ENCODE measurements at places on chromosomes 3 and 15.

DNA sequence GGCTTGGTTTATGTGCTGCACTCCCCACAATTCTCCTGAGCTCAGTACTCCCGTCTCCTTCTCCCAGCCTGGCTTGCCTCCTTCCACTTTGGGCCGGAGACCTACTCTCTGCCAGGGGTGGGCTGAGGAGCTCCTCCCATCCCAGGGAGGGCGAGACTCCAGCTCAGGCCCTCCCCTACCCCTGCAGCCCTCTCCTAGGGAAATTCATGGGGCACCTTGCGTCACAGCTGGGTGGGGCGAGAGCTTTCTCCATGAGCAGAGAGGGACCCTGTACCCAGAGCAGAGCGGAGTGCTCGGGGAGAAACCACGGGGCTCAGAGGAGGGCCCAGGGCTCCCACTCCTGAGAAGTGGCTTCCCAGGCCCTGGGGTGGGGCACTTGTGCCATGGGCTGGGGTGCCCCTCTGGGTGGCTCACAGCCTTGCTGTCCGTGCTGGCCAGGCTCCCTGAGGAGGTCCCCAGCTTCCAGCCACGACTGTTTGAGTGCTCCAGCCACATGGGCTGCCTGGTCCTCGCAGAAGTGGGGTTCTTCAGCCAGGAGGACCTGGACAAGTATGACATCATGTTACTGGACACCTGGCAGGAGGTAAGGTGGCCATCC, 13.3 kb downstream of the VILL start:
- no peak for ATAC-seq

DNA sequence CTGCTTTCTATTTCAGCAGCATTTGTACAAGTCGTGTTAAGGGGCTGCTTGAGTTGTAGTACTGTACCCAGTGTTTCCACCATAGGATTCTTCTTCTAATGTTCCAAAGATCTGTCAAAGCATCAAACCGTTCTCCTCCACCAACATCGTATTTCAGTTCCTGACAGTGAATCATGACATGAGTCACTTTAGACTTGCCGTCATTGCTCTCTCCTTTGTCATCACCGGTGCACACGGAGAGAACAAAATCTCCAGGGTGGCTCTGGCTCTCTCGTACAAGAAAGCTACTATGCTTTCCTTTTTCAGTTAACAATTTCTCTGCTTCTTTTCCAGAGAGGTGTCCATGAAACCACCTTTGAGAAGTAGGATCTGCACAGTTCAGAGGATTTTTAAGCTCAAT, 270.9 kb upstream of the CCDC54 start:
- no peak for ATAC-seq

DNA sequence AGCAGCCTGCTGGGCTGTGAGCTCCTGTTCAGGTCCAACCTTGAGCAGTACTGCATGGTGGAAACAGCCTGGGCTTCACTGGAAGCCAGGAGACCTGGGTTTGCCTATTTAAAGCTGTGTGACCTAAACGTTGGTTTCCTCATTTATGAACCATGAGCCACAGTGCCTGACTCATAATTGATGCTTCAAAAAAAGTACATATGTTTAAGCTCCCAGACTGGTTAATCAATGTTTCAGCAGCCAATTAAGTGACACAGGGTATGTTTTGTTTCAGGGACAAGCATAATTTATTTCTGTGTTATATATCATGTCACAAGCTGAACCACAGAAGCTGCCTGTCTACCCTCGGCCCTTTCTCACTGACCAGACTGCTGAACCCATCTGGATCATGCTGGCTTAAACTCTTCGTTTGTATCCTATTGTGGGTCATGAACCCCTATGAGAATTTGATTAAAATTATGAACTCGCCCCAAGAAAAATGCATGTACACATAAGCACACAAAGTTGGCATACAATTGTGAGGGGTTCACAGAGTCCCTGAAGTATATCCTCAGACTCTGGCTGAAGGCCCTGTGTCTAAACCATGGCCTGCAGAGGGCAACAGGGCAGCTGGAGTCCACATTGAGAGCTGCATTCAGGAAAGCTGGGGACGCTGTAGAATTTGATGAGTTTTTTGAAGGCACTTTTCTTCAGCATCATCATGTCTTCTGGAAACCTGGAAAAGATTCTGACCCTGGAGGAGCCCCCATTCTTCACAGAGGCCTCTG, 23.7 kb downstream of the HDC start:
- ATAC-seq = no peak

- ATAC-seq = no peak
Observed at GRCh38 chr3:58287354-58287753, 18.7 kb upstream of the RPP14 start.

GRCh38 chr3:192842138-192842537, 75.5 kb downstream of the MB21D2 start:
- no peak for ATAC-seq

- no peak for ATAC-seq
Observed at GRCh38 chr3:16200411-16200810, 25.9 kb downstream of the GALNT15 start.

DNA sequence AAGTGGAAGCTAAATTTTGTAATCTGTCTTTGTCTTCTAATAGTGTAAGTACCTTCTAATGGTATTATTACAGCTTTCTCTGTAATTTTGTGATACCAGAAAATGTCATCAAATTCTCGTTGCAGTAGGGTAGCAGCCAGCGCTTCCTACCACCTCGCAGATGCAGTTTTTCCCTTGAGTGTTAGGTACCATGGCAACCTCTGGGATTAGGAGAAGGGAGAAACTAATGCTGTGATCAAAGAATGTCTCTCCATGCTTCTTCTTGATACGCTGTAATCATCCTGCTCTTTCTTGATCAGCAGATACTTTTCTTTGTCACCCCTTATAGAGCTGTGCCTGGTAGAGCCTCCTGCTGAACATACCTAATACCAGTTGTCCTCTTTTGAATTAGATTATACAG, 27.7 kb downstream of the SRP14 start:
- no peak for ATAC-seq

GRCh38 chr3:46990573-46991374, 11.3 kb downstream of the NBEAL2 start:
- ATAC-seq = peak; percentile 78

DNA sequence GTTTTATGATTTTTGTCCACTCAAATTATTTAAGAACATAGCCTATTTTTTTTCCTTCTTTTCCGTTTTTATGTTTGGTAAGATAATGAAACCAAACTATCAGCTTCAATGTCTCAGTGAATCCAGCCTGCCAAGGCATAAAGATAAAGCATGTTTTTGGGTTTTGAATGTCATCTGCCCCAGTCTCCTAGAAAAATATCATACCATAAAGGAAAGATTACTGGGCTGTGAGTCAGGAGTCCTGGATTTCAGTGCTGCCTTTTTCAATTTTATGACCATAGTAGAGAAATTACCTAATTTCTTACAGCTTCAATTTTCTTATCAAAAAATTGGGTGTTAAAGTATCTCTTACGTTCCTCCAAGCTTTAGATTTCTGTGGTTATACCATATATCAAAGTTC, 87.5 kb downstream of the GAP43 start:
- ATAC-seq = no peak

- ATAC-seq = no peak
Observed at GRCh38 chr3:78398401-78398800, 1358.5 kb downstream of the ROBO2 start.

DNA sequence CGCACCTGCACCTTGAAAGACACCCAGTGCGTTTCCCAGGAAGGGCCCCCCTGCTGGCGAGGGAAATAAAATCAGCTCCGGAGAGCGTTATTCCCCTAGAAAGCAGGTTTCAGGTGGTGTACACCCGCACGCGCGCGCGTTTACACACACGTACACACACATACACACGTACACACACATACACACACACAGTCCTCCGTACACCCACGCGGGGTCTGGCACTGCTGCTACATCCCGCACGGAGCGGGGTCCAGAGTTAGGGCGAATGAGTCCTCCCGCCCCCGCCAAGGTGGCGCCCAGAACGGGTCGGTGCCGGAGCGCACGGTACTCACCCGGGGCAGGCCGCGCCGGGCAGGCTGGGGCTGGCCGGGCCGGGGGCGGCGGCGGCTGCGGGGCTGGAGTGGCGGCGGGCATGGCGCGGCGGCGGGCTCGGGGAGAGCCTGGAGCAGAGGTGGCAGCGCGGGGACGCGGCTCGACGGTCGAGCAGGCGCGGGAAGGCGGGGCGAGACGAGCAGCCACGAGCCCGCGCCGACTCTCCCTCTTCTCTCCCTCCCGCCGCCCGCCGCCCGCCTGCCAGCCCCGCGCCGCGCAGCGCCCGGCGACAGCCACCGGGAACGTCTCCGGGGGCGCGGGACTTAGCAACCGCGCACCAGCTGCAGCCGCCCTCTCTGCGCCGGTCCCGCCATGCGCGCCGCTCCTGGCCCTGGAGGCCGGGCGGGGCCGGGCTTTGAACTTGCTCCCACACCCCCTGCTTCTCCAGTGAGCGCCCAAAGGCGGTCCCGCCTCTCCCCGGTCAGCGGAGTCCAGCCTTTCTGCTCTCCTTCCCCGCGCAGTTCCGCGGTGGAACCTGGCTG, at the start of gene DCLK3:
Gene DCLK3 (minus strand): TSS at position 704 of the 854 bp plus-strand sequence. CDS start 290 bp downstream, at position 414.
- ATAC-seq = peak; percentile 43

DNA sequence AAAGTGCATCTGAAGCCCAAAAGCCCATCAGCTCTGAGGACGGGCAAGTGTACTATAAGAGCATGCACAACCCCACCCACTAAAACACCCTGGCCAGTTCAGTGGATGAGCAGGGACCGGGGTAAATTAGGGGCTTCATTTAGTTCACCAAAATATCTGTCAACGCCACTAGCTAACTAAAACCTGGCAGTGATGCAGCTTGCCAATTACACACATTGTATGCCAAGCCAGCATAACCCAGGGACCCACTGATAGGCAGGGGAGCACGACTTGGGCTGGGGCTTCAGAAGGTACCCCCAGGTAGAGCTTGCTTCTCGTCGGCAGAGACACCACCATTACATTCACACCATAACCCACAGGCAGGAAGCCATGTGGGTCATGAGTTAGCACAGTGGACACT, 47.0 kb downstream of the PTPN23 start:
- ATAC-seq = no peak

DNA sequence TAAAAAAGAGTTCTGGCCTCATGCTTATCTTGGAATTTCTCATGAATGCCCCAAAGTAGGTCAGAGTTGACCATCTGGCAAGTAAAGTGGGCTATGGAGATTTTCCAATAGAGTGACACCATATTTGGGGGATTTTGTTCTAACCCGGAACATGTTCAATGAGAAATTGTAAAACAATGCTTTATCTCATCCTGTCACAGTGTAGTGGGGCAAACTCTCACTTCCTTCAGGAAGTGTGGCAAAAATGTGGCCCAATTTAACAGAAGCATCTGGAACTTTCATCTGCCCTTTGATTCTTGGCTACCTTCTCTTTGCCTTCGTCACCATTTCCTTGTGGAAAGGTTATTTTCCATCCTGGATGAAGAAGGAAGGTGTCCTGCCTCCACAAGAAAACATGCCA, 70.8 kb downstream of the ADAMTS9 start:
- ATAC-seq = no peak

DNA sequence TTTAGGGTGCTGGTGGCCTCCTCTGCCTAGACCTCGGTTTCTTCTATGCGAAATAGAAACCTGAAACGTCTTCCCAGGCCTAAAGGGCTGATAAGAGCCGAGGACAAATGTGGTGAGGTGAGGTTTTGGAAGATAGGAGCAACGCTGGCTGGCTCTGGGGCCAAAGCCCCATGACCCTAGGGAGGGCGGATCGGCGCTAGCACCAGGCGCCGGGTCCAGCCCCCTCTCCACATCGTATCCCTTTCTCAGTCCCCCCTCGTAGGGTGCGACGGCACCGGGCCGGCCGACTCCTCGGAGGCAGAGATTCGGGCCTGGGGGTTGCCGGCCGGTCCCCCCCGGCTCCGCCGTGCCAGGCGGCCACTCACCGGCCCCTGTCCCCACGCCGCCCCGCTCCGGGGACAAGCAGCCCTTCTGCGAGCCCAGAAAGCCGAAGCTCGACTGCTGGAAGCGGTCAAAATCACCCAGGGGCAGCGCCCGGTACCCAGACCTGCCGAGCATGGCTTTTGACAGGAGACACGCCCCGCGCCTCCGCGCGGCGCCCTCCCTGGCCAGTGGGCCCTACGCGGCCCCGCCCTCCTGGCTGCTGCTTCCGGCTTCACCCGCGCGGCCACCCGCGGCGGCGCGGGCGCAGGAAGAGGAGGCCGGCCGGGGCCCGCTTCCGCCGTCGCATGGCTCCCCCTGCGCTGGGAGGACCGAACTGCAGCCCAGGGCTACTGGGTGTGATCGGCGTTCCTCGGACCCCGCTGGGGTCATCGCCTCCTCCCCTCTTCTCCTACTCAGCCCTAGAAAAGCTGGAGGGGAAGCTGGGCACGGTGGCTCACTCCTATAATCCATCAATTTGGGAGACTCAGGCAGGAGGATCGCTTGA, at the start of gene STOML1:
Gene STOML1 (minus strand): TSS at position 570 of the 868 bp plus-strand sequence. CDS start 72 bp downstream, at position 498.
- ATAC-seq = peak; percentile 92

- no peak for ATAC-seq
Observed at GRCh38 chr15:53133255-53133850, 343.2 kb upstream of the ONECUT1 start.

DNA sequence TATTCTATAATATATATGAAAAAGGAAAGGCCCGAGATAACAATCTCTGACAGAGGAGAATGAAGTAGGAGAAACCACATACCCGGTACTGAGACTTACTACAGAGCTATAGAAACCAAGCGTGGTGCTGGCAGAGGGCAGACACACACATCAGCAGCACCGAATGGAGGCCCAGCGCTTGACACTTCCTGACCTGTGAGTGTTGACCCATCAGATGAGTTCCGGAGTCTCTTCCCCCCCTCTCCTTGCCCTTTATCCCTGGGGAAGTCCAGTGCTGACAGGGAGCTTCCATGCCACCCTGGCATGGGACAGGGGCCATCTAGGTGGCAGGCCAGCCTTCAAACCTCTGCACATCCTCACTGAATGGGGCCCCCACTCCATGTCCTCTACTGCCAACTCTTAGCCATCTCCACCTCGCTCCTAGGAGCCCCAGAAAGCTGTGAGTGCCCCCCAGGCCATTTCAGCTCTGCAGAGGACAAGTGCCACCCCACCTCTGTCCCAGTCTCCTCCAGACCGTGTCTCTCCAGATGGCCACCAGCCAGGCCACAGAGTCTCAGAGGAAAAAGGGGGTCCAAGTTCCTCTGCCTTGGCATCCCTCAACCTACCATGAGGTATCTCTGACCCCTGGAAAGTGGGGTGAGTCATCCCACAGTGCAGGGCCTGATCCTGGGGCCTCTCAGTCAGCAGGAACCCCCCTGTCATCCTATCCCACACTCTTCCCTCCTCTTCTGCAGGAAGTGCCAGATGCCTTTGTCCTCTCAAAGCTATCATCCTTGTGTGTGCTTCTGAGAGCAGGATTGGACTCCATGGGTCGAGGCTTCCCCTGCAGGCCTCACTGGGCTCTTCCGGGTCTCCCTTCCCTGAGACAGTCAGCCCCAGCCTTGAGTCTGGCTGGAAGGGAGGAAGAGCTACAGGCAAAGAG, 116.5 kb upstream of the ALDH1A3 start:
- no peak for ATAC-seq

DNA sequence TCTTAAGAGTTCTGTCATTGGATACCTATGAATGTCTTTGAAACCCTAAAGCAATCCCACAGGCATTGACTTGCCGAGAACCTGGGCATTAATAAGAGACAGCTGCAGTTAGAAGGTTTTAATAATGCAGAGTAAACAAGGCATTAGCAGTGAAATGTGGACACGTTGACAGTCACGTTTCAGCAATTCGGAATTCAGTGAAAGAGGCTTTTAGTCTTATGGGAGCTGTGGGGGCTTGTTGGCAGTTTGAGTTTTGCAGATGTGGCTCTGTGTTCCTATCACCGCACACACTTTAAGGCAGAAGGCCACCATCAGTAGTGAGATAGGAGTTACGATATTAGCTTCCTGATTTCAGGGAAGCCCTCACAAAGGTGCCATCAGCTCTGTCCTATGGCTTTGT, 145.2 kb upstream of the NUDT16 start:
- ATAC-seq = no peak

- no peak for ATAC-seq
Observed at GRCh38 chr15:41832208-41832607, 4.3 kb downstream of the JMJD7 start.

GRCh38 chr15:77327168-77327567, 92.7 kb downstream of the PEAK1 start:
- ATAC-seq = no peak
